Natural killer cell (primary cell): ENCODE measurements at places on chromosomes 7 and 10. TPM values are rescaled to one million over a fixed set of nuclear protein-coding genes. Genes with fewer than 3 reads are reported as not detected.

Gene CDK14
- total RNA-seq: 1.9 TPM

Gene FAM25C
- total RNA-seq: not detected

Gene ZNF853
- 6.5 TPM for total RNA-seq

Gene FAM131B
- total RNA-seq: 2.5 TPM

Gene RNF32
- total RNA-seq: not detected

Gene TWNK
- total RNA-seq: 2.2 TPM

Gene CALML5
- not detected for total RNA-seq

Gene PRSS2
- total RNA-seq: not detected

Gene SMKR1
- 8.4 TPM for total RNA-seq

Gene ADAM22
- 5.4 TPM for total RNA-seq

Gene ZNF503
- 0.27 TPM for total RNA-seq

Gene PSMC2
- 93.9 TPM for total RNA-seq

Gene OGDHL
- not detected for total RNA-seq

Gene ARF5
- 121 TPM for total RNA-seq

Gene TAS2R4
- total RNA-seq: 0.16 TPM

Gene PKD2L1
- total RNA-seq: not detected

Gene NACAD
- 1.7 TPM for total RNA-seq

Gene LIPJ
- not detected for total RNA-seq

Gene MAD1L1
- 53.6 TPM for total RNA-seq

Gene NAT16
- not detected for total RNA-seq

Gene STEAP2
- total RNA-seq: not detected

Gene SPDYE8
- not detected for total RNA-seq

Gene PRSS37
- not detected for total RNA-seq

Gene PRKCQ
- total RNA-seq: 61.3 TPM

Gene ZNF736
- total RNA-seq: 26.6 TPM

Gene EN2
- total RNA-seq: not detected

Gene RBM20
- total RNA-seq: not detected

Gene ATP5F1C
- total RNA-seq: 127 TPM

Gene PTCD1
- 6.4 TPM for total RNA-seq

Gene ZNF37A
- 11.3 TPM for total RNA-seq

Gene PTN
- not detected for total RNA-seq

Gene CALML3
- not detected for total RNA-seq

Gene SLC29A3
- 5.3 TPM for total RNA-seq

Gene OR2A5
- not detected for total RNA-seq

Gene PNLIPRP1
- not detected for total RNA-seq

Gene FEZF1
- total RNA-seq: not detected
